ENCODE measurements at places on chromosomes 6 and 20. TPM values are rescaled to one million over a fixed set of nuclear protein-coding genes. Genes with fewer than 3 reads are reported as not detected.
A peak's percentile ranks its signal among the peaks of the same experiment; 100 is the strongest.

Gene SLC17A1
- not detected for total RNA-seq

Gene SIRPB1
- total RNA-seq: 3.6 TPM

Gene BYSL
- total RNA-seq: 29.3 TPM

Gene CAGE1
- 0.12 TPM for total RNA-seq

Gene CST7
- 26.7 TPM for total RNA-seq

DNA sequence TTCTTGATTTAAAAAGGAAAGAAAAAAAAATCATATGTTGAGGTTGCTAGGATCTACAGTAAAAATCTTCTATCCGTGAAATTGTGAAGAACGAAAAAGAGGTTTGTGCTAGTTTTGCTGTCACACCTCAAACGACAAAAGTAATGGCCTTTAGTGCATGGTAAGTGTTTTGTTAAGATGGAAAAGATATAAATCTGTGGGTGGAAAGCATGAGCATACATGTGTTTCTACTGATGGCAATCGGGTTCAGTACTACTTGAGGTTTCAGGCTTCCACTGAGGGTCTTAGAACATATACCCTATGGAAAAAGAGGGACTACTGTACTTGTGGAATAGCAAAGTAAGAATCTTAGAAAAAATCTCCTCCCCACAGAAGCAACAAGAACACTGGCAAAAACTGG is 58.0 kb downstream of the AHI1 start:
- H3K4me3 ChIP-seq: peak overlapping the region; percentile 25
- peaks cover 24% of the 10 kb centered on the region for H3K4me1 ChIP-seq
- no peak for DNase-seq
- H3K27me3 ChIP-seq: no peaks in the 10 kb centered on the region
- peak overlapping the region; percentile 88 for H3K27ac ChIP-seq

DNA sequence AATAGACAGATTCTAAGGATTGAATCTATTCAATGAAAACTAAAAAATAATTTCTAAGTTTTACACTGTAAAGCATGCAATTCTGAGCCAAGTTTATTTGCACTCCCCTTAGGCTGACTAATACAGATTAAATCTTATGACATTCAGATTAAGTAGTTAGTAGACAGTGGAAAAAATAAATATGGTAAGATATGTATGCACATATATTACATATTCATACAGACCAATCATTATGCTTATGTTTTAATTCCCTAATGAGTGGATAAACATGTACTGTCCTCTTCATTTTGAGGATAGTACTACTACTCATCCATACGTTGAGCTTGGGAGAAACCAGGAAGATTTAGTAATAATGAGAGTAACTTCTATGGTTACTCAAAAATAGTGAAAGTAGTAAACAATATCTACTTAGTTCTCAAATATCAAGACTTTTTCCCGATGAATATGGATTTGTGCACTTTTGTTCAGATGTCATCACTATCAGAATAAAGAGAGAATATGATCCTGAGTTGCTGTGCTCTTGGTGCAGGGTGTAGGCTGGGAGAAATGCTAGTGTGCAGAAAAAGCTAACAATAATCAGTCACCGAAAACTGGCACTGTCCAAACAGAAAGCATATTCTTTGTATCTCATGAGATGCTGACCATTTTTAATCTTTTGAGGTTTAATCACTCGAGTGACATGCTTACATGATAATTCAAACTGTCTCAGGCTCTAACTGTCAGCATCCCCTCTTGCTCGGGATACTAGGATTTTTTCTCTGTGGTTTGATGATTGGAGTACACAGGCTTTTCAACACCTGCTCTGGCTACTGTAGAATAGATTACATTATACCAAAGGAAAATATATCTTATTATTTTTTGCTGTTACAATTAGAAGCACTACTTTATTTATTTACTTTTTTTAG is 111.6 kb downstream of the EPHA7 start:
- no peaks in the 10 kb centered on the region for H3K4me1 ChIP-seq
- H3K27me3 ChIP-seq: no peaks in the 10 kb centered on the region
- DNase-seq: no peak
- H3K4me3 ChIP-seq: no peak overlapping the region
- H3K36me3 ChIP-seq: no peaks in the 10 kb centered on the region

DNA sequence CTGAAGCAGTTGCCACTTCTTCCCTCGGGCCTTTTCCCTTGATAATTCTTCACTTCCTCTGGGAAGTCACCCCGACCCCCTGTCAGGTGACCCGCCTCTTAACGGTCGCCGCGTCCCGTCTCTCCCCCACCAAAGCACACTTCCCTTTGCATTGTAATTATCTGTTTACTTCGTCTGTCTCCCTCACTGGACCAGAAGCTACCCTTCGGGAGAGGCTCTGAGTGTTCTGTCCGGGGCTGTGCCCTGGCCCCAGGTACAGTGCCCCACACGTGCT is 771 bp upstream of the SNAI1 start:
- no peak for DNase-seq
- H3K27me3 ChIP-seq: peaks cover 21% of the 10 kb centered on the region
- peaks cover 24% of the 10 kb centered on the region for H3K4me1 ChIP-seq
- peak overlapping the region; percentile 56 for H3K4me3 ChIP-seq
- no peaks in the 10 kb centered on the region for H3K36me3 ChIP-seq

DNA sequence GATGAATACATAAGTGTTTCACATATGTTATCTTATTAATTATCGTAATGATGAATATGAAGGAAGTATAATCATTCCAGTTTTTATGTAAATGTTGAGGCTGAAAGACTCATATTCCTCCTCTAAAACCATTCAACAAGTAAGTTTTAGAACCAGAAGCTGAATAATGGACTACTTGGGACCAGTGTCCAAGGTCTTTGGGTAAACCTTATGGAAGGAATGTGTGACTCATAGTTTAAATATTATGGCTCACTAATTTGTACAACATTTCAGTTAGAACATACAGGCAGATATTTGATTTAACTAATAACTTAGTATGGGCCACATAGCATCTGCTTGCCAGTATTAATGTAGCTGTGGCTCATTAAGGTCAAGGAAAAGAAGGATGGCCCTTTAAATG is 209.6 kb downstream of the TFAP2B start:
- no peaks in the 10 kb centered on the region for H3K4me1 ChIP-seq
- no peaks in the 10 kb centered on the region for H3K27me3 ChIP-seq

GRCh38 chr6:157751547-157752200 is 71.4 kb upstream of the SNX9 start:
- no peak for DNase-seq
- no peaks in the 10 kb centered on the region for H3K36me3 ChIP-seq
- H3K4me3 ChIP-seq: no peak overlapping the region
- H3K4me1 ChIP-seq: peaks cover 25% of the 10 kb centered on the region

DNA sequence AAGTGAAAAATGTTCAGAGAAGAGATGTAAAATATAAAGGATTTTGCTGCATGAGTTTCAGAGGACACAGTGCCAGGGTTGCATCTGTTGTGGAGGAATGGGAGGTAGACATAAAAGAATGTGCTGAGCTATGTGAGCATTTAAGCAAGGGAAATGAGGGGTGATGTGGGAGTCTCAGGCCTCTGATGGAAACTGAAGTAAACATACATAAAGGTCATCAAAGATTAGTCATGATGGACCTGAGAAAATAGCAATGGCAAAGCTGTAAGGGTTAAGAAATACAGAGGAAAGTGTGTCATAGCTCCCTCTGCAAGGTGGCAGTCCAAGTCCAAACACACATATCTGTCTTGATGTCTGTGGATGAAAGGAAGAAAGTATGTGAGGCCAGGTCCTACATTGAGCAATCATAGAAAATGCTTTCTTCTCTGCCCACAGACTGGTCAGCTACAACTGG is 306.6 kb upstream of the ECI2 start:
- H3K4me3 ChIP-seq: no peak overlapping the region
- no peaks in the 10 kb centered on the region for H3K36me3 ChIP-seq
- no peaks in the 10 kb centered on the region for H3K4me1 ChIP-seq
- H3K27ac ChIP-seq: no peak overlapping the region
- DNase-seq: no peak
- peaks cover 10% of the 10 kb centered on the region for H3K27me3 ChIP-seq

DNA sequence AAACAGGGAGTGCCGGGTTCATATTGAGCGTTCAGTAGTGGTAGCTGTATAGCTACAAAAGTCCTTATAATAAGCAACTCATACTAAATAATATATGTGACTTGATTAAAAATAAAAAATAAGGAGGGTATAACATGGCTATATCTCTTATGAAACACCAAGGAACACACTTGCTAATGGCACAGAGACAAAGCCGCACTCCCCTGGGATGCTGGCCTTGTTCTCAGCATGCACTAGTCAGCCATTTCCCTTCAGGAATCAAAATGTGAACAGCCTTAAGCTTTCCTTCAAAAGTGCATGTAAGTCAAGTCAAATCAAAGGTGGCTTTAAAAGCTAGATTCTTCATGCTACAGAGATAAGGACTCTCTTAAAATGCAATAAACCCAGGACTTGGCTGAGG is 9.4 kb downstream of the HMGCLL1 start:
- H3K27me3 ChIP-seq: no peaks in the 10 kb centered on the region
- DNase-seq: no peak
- H3K36me3 ChIP-seq: no peaks in the 10 kb centered on the region

DNA sequence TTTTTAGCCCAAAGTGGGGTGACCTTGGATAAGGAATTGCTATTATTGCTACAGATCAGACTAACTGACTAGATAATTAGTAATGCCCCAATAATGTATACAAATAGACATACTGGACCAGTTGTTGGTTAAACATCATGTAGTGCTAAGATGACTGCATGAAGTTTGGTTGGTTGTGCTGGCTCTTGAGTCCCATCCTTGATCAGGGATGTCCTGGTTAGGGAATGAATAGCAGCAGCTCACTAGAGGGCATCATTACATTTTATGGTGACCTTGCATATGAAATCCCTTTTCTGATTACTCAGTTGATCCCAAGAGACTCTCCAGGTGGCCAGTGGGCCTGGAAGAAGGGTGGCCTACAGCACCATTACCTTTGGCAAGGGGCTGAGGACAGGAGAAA is 10.9 kb downstream of the TPBG start:
- no peaks in the 10 kb centered on the region for H3K36me3 ChIP-seq
- H3K27me3 ChIP-seq: peaks cover 5% of the 10 kb centered on the region
- H3K4me3 ChIP-seq: no peak overlapping the region
- H3K27ac ChIP-seq: no peak overlapping the region
- H3K4me1 ChIP-seq: no peaks in the 10 kb centered on the region

GRCh38 chr20:36847009-36847709 is 28.8 kb upstream of the TLDC2 start:
- DNase-seq: no peak
- no peak overlapping the region for H3K4me3 ChIP-seq
- no peaks in the 10 kb centered on the region for H3K36me3 ChIP-seq
- H3K27me3 ChIP-seq: peaks cover 4% of the 10 kb centered on the region
- peaks cover 15% of the 10 kb centered on the region for H3K4me1 ChIP-seq

GRCh38 chr6:19434065-19434464 is 403.1 kb upstream of the ID4 start:
- H3K27me3 ChIP-seq: no peaks in the 10 kb centered on the region
- H3K4me3 ChIP-seq: no peak overlapping the region
- no peaks in the 10 kb centered on the region for H3K36me3 ChIP-seq
- H3K4me1 ChIP-seq: no peaks in the 10 kb centered on the region
- H3K27ac ChIP-seq: no peak overlapping the region

GRCh38 chr6:26205161-26205624 is 118.0 kb downstream of the HFE start:
- no peak overlapping the region for H3K4me3 ChIP-seq
- DNase-seq: peak; percentile 91
- H3K36me3 ChIP-seq: peaks cover 3% of the 10 kb centered on the region
- H3K27ac ChIP-seq: no peak overlapping the region
- H3K4me1 ChIP-seq: peaks cover 36% of the 10 kb centered on the region

DNA sequence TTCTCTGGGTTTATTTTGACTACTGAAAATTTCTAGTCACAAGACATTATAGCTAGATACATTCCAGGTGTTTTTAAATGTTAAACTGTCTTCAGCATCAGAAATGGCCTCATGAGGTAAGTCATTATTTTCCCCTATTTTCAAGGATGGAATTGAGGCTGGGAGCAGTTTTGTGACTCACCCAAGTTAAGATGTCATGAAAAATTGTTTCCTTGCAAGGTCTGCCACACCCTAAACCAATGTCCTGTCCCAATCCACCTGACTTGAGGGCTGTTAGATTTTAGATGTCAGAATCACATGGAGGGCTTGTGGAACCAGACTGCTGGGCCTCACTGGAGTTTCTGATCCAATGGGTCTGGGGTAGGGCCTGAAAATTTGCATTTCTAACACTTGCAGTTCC is 16.9 kb downstream of the SLC22A3 start:
- H3K4me1 ChIP-seq: no peaks in the 10 kb centered on the region
- H3K27ac ChIP-seq: no peak overlapping the region
- DNase-seq: no peak

- H3K27ac ChIP-seq: peak overlapping the region; percentile 64
- H3K4me1 ChIP-seq: peaks cover 7% of the 10 kb centered on the region
- no peaks in the 10 kb centered on the region for H3K27me3 ChIP-seq
- H3K4me3 ChIP-seq: no peak overlapping the region
- peaks cover 47% of the 10 kb centered on the region for H3K36me3 ChIP-seq
- DNase-seq: no peak
Observed at GRCh38 chr6:35426074-35426473, 26.1 kb upstream of the FANCE start.

DNA sequence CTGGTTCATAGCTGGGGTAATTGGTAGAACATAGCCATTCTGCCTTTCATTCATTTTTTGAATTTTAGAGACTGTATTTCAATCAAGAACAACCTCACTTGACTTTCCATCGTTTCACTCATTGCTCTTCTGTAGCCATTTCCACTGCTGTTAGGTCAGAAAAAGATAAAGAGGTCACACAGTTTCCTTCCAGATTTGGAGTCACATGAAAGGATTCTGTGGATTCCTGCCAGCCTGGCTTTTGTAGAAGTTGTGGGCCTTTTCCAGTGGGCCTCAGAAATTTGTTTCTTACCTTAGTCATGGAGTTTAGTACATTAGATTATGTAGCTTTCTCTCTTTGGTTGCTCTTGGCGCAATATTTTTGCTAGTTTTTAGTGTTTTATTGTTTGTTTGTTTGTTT is 157.8 kb downstream of the SASH1 start:
- peaks cover 12% of the 10 kb centered on the region for H3K27me3 ChIP-seq
- no peaks in the 10 kb centered on the region for H3K36me3 ChIP-seq
- H3K27ac ChIP-seq: no peak overlapping the region
- H3K4me3 ChIP-seq: no peak overlapping the region
- H3K4me1 ChIP-seq: no peaks in the 10 kb centered on the region

DNA sequence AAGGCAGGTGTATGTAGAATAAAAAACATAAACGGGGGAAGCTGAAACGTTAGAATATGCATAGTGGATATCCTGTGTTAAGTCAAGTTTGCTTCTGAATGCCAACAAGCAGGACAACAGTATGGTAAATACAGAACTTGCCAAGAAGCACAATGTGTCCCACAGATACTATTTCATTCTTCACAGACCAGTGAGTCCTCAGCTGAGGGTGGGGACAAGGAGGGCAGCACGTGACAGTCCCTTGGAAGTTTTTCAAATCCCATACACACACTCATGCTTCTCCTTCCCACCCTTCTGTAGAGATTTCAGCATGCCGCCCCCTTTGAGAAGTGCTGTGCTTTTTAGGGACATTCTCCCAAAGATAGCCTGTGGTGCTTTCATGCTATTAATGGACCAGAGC is 268.5 kb upstream of the ECI2 start:
- peaks cover 9% of the 10 kb centered on the region for H3K27me3 ChIP-seq
- no peak overlapping the region for H3K4me3 ChIP-seq
- DNase-seq: no peak
- peaks cover 6% of the 10 kb centered on the region for H3K4me1 ChIP-seq

GRCh38 chr6:155171747-155172449 is 91.9 kb upstream of the CLDN20 start:
- H3K36me3 ChIP-seq: peaks cover 3% of the 10 kb centered on the region
- H3K27ac ChIP-seq: peak overlapping the region; percentile 97
- DNase-seq: no peak
- H3K4me1 ChIP-seq: peaks cover 51% of the 10 kb centered on the region
- H3K4me3 ChIP-seq: peak overlapping the region; percentile 55

All from activated CD4-positive, alpha-beta T cell treated with anti-CD3 and anti-CD28 coated beads, Interleukin-2, amount 10 ng/mL, durations not matched to agents 7 days and 5 days (primary cell).